ENCODE measurements at places on chromosomes 12 and 14.

GRCh38 chr12:62256408-62257096 is 3.7 kb upstream of the USP15 start:
- DNase-seq = peak; percentile 70

DNA sequence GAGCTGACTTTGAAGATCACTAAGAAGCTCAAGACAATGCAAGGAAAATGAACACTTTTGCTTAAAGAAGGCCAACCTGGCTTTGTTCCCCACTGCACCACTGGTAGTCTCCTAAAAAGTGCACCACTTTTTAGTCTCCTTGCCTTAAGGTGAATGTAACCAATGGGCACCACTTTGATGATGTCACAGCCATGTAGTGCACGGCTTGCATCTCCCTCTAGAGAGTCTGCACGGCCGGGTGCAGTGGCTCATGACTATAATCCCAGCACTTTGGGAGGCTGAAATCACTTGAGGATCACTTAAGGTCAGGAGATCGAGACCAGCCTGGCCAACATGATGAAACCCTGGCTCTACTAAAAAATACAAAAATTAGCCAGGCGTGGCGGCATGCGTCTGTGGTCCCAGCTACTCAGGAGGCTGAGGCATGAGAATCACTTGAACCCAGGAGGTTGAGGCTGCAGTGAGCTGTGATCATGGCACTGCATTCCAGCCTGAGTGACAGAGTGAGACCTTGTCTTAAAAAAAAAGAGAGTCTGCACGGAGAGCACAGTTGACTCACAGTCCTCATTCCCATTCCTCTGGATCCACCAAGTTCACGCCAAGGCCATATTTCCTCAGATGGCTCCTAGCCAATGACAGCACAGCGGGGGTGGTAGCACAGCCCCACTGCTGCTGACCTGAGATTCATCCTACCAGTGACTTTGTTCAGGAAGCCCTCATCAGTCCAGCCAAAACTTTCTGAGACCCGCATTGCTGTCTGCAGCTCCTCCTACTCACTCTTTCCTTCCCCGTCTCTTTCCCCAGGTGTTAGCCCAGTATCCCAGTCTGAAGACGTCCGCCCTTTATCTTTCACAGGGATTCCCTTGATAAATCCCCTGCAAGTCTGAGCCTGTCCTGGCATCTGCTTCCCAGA is 16.5 kb upstream of the IFT81 start:
- DNase-seq = no peak

GRCh38 chr12:24325331-24325730 is 375.9 kb upstream of the SOX5 start:
- DNase-seq = no peak

GRCh38 chr12:110599334-110599733 is 14.6 kb upstream of the TCTN1 start:
- no peak for DNase-seq

GRCh38 chr12:127389923-127390322 is 877.0 kb upstream of the TMEM132C start:
- DNase-seq = no peak

Data from activated naive CD4-positive, alpha-beta T cell treated with Interleukin-2 at 50 U/mL for 16 hours (primary cell).